ENCODE measurements at places on chromosomes 7 and 10. TPM values are rescaled to one million over a fixed set of nuclear protein-coding genes. Genes with fewer than 3 reads are reported as not detected.

Gene CPN1
- total RNA-seq, result not detected

DNA sequence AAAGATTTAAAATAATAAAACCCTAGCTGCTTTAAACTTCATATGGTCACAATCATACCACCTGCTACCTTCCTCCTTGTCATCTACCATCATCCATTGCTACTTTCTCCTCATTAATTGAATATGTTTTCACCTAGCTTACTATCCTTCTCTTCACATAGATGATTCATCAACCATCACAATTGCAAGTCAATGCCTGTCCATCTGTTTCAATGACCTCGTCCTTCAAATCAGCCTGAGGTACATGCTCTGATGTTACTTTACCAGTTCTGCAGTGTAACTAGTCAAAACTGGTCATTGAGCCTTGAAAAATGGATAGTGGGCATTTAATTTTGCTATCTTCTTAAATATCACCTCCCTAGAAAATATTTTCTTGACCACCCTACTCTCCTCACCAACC is 164.7 kb downstream of the SEMA3E start:
- H3K36me3 ChIP-seq, result no peaks in the 10 kb centered on the region
- H3K4me3 ChIP-seq, result no peak overlapping the region
- no peak for DNase-seq
- no peaks in the 10 kb centered on the region for H3K4me1 ChIP-seq
- no peak overlapping the region for H3K27ac ChIP-seq

Gene ANKRD61
- not detected for total RNA-seq

- H3K27me3 ChIP-seq, result no peaks in the 10 kb centered on the region
- no peak overlapping the region for H3K27ac ChIP-seq
- H3K36me3 ChIP-seq, result no peaks in the 10 kb centered on the region
- H3K4me3 ChIP-seq, result no peak overlapping the region
- peaks cover 3% of the 10 kb centered on the region for H3K4me1 ChIP-seq
Measured at GRCh38 chr7:5443678-5444077, 20.0 kb upstream of the TNRC18 start.

Gene CYP26C1
- 0.13 TPM for total RNA-seq

GRCh38 chr10:17381502-17382142 is 72.8 kb downstream of the ST8SIA6 start:
- no peaks in the 10 kb centered on the region for H3K27me3 ChIP-seq
- no peak for DNase-seq
- no peak overlapping the region for H3K4me3 ChIP-seq
- no peaks in the 10 kb centered on the region for H3K4me1 ChIP-seq
- no peaks in the 10 kb centered on the region for H3K36me3 ChIP-seq

DNA sequence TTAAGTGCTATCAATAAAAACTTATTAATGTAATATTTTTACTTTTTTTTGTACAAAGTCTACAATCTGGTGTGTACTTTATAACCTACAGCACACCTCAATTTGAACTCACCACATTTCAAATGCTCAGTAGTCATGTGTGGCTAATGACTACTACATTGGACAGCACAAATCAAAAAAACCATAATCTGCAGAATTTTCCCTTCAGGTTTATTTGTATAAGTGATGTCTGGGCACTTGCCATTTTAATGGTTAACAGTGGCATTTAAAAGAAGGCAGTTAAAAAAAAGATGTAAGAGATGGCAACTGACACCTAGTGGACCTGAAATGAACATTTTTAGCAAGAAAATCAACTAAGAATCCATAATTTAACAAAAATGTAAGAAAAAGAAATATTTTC is 124.6 kb upstream of the NRBF2 start:
- no peak overlapping the region for H3K4me3 ChIP-seq
- no peak overlapping the region for H3K27ac ChIP-seq
- no peaks in the 10 kb centered on the region for H3K36me3 ChIP-seq
- H3K27me3 ChIP-seq, result no peaks in the 10 kb centered on the region

DNA sequence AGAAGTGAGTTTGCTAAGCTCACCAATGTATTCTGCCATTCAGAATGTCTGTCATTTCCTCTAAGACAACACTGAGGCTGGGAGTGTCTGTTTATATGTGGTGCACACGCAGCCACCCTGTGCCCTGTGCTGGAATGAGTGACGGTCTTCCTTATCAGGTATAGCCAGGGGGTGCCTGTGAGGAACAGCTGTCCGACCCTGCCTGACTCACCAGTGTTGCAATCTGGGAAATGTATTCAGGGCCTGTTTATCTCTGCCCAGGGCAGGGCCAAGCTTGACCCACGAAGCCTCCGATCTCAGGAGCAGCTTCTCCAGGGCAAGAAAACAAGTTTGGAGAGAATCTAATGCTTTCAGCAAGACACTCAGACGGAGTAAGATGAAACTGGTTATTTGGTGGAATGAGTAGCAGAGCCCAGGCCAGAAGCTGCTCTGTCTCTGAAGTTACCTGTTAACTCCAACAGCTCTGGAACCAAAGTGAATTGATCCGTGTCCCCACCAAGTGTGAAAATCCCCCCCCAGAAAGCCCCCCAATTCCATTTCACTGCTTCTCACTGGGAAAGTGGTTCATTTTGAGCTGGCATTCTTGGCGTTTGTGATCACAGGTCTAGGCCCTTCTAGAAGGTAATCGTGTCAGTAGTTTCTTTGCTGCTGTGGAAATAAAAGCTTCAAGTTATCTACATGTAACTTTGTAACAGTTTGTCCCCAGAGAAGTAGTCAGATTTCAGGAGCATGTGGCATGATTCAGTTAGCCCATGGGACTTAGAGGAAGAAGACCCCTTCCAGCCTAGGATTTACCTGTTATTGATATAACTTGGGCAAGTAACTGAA is 6.1 kb upstream of the UBE2H start:
- no peaks in the 10 kb centered on the region for H3K36me3 ChIP-seq
- no peak overlapping the region for H3K4me3 ChIP-seq
- no peaks in the 10 kb centered on the region for H3K27me3 ChIP-seq
- DNase-seq, result peak; percentile 11
- no peaks in the 10 kb centered on the region for H3K4me1 ChIP-seq
- H3K27ac ChIP-seq, result peak overlapping the region; percentile 18

GRCh38 chr7:133484086-133484485 is 231.2 kb downstream of the EXOC4 start:
- no peak for DNase-seq
- H3K4me3 ChIP-seq, result no peak overlapping the region
- H3K27me3 ChIP-seq, result no peaks in the 10 kb centered on the region
- H3K36me3 ChIP-seq, result no peaks in the 10 kb centered on the region
- no peak overlapping the region for H3K27ac ChIP-seq

DNA sequence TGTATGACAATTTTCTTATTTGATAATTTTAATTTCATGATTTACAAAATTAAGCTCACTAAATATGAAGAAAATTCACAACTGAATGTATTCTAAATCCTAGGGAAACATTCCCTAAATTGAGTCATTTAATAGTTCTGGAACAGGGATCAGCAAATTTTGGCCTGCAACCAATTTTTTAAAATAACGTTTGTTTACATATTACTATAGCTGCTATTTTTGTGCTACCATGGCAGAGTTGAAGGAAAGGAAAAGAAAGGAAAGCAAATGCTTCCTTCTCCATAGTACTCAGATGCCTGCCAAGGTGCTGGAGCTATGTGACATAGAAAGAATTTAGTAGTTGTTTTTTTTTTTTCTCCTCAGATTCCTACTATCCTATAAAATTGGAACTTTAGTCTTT is 1307.7 kb upstream of the LRRTM3 start:
- no peak for DNase-seq
- H3K4me1 ChIP-seq, result no peaks in the 10 kb centered on the region
- no peak overlapping the region for H3K27ac ChIP-seq
- no peaks in the 10 kb centered on the region for H3K36me3 ChIP-seq
- H3K4me3 ChIP-seq, result no peak overlapping the region

DNA sequence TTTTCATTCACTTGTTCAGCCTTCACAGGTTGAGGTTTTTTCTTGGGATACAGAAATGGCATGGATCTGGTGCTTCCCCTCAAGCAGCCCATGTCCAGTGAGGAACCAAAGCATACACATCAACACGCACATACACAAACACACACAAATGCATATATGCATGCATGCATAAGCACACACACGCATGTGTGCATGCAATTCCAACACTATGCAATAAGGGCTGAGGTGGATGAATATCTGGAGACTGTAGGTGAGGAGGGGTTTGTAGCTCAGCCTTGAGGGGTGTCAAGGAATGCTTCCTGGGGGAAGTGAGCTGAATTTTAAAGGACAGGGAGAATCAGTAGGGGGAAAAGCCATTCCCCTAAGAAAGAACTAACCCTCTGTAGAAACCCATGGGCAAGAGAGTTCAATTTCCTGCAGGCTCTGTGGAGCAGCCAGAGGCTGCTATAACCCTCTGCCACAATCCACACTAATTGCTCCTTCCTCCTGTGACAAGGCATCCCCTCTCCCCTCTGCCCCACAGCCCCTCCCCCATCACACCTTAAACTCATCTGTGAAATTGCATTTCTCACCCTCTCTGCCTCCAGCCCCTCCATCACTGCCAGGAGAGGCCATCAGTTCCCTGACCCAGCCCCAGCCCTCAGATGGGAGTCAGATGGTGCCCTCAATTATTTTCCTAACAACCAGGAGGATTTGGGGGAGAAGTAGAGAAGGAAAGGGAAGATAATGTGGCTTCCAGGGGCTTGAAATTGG is 316.4 kb downstream of the RPS24 start:
- peaks cover 24% of the 10 kb centered on the region for H3K4me1 ChIP-seq
- H3K36me3 ChIP-seq, result no peaks in the 10 kb centered on the region

DNA sequence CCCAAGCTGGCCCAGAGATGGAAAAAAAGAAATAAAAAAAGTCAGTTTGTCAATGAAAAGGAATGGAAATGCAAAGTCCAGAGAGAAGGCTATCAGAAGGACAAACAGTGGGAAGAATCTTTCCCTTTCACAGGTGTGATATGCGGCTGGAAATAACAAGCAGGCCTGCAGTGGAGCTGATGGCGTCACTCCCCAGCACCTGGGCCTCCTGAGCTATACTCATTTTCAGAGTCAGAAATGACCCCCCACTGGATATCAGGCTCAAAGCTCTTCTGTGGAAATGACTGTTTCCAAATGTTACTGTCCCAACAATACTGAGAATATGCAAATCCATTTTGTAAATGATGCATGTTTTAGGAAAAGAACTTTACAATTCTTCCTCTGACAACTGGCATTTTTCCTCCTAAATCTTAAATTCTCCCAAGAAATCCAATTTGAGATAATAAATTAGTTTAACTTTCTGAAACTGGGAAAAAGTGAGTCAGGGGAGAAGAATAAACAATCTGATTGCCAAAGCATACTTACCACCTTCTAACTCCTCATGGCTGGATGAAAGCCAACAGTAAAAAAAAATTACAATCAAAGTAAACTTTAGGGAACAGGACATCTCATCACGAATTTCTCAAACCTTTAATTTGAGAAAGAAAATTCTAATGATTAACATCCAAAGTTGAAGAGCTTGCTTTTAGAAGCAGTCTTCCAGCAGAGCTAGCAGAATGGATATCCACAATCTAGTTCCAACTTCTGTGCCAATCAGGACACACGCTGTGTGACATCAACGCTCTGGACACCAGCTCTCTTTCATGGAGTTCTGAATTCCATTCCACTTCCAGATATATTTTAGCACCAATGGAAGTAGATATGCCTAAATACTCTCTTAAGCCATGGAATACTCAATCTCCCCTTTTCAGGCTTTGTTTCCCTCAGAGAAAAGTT is 5.3 kb upstream of the CUZD1 start:
- no peaks in the 10 kb centered on the region for H3K27me3 ChIP-seq
- H3K36me3 ChIP-seq, result no peaks in the 10 kb centered on the region
- peaks cover 16% of the 10 kb centered on the region for H3K4me1 ChIP-seq
- DNase-seq, result no peak
- H3K4me3 ChIP-seq, result no peak overlapping the region
- H3K27ac ChIP-seq, result no peak overlapping the region

DNA sequence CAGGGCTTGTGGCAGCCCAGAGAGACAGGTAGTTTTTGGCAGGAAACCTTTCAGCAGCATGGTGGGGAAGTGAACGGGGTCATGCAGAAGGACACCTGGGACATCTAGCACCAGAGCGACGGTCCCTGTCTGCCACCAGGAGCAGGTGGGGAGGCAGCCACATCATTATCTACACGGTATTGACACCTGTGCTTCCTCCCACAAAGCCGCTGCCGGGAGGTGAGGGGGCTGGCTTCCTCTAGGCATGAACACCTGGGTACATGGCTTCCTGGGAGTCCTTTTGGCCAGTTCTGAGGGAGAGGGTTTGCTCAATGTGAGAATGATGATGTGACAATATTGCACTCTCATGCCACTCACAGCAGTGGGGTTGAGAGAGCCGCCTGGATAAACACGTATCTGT is 275.2 kb downstream of the ACTR3B start:
- no peaks in the 10 kb centered on the region for H3K27me3 ChIP-seq
- no peak for DNase-seq
- no peak overlapping the region for H3K4me3 ChIP-seq
- H3K27ac ChIP-seq, result no peak overlapping the region
- no peaks in the 10 kb centered on the region for H3K4me1 ChIP-seq

- no peak for DNase-seq
- H3K4me3 ChIP-seq, result no peak overlapping the region
- peaks cover 15% of the 10 kb centered on the region for H3K4me1 ChIP-seq
Measured at GRCh38 chr7:17405786-17406185, 107.3 kb downstream of the AHR start.

GRCh38 chr10:71088054-71088453 is 124.3 kb upstream of the UNC5B start:
- H3K4me3 ChIP-seq, result no peak overlapping the region
- no peaks in the 10 kb centered on the region for H3K36me3 ChIP-seq
- DNase-seq, result no peak
- H3K4me1 ChIP-seq, result no peaks in the 10 kb centered on the region
- H3K27me3 ChIP-seq, result no peaks in the 10 kb centered on the region
- H3K27ac ChIP-seq, result no peak overlapping the region

All from thyroid gland (tissue), 4 donors.